ENCODE measurements at places on chromosomes 1 and 21. TPM values are rescaled to one million over a fixed set of nuclear protein-coding genes. Genes with fewer than 3 reads are reported as not detected.

DNA sequence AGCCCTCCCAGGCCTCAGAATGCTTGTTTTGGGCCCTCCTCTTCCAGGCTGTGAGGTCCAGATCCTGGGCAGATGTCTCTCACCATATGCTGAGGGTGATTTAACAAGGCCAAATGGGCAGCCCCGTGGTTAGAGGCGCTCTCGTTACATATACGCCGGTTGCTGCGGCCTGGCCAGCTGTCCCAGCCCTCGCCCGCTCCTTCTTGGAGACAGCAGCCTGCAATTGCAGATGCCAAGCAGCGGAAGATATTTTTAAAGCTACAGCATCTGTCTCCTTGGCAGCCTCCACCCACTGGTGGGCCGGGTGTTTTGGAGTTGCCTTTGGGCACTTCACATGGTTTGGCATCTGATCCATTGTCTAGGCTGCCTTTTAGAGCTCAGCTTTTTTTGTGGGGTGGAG is 178.8 kb upstream of the NFIA start:
- no peaks in the 10 kb centered on the region for H3K27me3 ChIP-seq
- DNase-seq: no peak
- H3K36me3 ChIP-seq: no peaks in the 10 kb centered on the region
- H3K4me3 ChIP-seq: no peak overlapping the region

CHI3L2 gene
- 10.6 TPM for total RNA-seq

DNA sequence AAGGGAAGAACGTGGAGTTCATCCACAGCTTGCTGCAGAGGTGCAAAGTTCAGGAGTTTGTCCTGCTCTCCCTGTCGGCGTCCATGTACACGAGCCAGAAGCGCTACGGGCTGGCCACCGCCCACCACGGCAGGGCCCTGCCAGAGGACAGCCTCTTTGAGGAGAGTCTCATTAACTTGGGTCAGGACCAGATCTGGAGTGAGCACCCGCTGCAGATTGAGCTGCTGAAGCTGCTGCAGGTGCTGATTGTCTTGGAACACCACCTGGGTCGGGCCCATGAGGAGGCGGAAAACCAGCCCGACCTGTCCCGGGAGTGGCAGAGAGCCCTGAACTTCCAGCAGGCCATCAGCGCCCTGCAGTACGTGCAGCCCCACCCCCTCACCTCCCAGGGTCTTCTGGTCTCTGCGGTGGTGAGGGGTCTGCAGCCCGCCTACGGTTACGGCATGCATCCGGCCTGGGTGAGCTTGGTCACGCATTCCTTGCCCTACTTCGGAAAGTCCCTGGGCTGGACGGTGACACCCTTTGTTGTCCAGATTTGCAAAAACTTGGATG is 73.8 kb upstream of the MORC3 start:
- no peak overlapping the region for H3K4me3 ChIP-seq
- no peaks in the 10 kb centered on the region for H3K27me3 ChIP-seq
- peaks cover 13% of the 10 kb centered on the region for H3K4me1 ChIP-seq
- H3K27ac ChIP-seq: no peak overlapping the region
- peak; percentile 84 for DNase-seq

DNA sequence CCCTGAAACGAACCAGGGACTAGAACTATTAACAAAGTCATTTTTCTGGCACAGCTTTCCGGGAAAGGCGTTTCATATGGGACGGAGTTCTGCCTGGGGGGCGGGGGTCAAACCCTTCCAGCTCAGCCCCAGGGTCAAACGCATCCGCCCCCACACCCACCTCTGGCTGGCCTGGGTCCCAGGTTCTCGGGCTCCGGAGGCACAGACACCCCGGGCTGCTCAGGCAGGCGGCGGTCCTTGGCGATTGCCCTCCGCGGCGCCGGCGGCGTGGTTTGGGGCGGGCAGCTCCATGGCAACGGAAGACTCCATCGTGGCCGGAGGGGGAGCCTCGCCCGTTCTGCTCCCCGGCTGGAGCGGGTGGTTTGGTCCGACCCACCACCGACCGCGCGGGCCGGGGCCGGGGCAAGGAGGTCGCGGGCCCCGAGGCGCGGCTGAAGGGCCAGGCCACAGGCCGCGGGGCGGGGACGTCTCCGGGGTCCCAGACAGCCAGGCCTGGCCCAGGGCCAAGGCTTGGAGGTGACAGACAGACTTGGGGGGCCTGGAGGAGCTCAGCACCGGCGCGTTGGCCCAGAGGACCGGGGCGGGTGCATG is at the start of gene CFAP74:
Gene CFAP74 (minus strand): TSS at position 246 of the 591 bp plus-strand sequence. CDS start 12,830 bp downstream, outside the sequence.
- DNase-seq: no peak
- H3K27ac ChIP-seq: no peak within 1 kb of the TSS
- H3K4me3 ChIP-seq: peak within 1 kb of the TSS; percentile 15
- no peaks in the 10 kb centered on the region for H3K36me3 ChIP-seq
- H3K4me1 ChIP-seq: no peaks in the 10 kb centered on the region
- no peaks in the 10 kb centered on the region for H3K27me3 ChIP-seq

Measured in prostate gland (tissue), 2 donors.